Myocyte (in vitro differentiated cells): ENCODE measurements at places on chromosomes 4 and X.

- peak; percentile 44 for DNase-seq
These were observed 166.4 kb upstream of the CPEB2 start for GRCh38 chr4:14835708-14836425.

DNA sequence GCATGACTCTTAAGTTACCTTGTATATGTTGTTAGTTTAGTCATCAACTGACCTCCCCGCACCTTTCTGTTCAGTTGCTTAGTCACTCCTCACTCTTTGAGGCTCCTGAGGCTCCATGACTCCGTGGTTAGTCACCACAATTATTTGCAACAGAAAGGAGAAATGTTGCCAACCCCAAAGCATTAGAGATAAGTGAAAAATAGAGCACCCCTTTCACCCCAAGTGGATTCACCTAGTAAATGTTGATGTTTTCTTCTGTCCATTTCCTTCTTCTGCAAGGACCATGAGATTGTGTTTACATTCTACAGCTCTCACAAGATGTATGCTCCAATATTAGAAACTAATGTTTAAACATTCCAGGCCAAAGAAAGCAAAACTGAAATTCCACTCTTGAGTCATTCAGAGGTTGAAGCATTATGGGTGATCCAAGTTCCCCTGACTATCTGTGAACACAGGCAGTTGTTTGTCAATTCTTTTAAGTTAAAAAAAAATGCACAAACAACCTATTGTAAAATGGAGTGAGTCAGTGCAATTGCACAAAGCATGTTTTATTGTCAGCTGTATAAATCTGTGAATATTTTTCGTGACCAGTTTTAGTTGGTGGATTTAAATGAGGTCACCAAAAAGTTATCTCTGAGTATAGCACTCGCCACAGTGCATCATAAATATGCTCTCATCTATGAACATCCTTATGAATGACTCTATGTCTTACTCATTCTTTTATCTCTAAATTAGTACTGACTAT, 552.4 kb upstream of the MAGEB2 start:
- peak; percentile 56 for DNase-seq

GRCh38 chr4:182604161-182604622, 313.0 kb downstream of the DCTD start:
- peak; percentile 3 for DNase-seq

GRCh38 chr4:8292478-8293107, 23.0 kb downstream of the HTRA3 start:
- DNase-seq, result no peak

- no peak for DNase-seq
These were observed 29.7 kb downstream of the PRRG1 start for GRCh38 chrX:37378830-37379229.

GRCh38 chr4:96753216-96753615, 913.3 kb downstream of the PDHA2 start:
- peak; percentile 23 for DNase-seq

GRCh38 chr4:15929540-15929939, 9.0 kb downstream of the FGFBP1 start:
- DNase-seq, result no peak
